HFF-Myc (cell line): ENCODE measurements at places on chromosomes 13 and 19.

DNA sequence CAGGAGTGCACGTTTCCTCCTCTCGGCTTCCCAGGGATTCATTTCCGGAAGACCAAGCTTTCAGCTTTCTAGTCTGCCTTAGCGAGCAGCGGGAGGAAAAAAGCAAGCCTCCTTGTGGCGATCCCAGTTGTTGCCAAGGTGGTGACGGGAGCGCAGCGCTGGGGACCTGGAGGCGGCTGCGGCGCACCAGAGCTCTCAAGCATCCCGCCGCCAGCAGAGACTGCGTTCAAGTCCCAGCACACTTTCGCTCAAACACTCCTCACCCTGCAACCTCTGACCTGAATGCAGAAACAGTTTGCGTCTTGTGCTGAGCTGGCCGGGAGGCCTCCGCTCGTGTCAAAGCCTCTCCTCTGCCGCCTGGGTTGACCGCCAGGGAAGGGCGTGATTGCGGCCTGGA lies 4.9 kb downstream of the GSX1 start:
- no peak for DNase-seq

- DNase-seq = no peak
These were observed 8.6 kb downstream of the C19orf25 start for GRCh38 chr19:1470305-1471009.

DNA sequence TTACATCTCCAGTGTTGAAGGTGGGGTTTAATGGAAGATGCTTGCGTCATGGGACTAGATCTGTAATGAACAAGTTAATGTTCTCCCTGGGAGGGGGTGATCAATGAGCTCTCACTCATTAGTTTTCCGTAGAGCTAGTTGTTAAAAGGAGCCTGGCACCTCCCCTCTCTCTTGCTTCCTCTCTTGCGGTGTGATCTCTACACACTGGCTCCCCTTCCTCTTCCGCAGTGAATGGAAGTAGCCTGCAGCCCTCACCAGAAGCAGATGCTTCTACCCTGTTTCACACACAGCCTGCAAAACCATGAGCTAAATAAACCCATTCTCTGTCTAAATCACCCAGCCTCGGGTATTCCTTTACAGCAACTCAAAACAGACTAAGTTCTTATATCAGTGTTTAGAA lies 318.8 kb downstream of the SLITRK1 start:
- DNase-seq = no peak

DNA sequence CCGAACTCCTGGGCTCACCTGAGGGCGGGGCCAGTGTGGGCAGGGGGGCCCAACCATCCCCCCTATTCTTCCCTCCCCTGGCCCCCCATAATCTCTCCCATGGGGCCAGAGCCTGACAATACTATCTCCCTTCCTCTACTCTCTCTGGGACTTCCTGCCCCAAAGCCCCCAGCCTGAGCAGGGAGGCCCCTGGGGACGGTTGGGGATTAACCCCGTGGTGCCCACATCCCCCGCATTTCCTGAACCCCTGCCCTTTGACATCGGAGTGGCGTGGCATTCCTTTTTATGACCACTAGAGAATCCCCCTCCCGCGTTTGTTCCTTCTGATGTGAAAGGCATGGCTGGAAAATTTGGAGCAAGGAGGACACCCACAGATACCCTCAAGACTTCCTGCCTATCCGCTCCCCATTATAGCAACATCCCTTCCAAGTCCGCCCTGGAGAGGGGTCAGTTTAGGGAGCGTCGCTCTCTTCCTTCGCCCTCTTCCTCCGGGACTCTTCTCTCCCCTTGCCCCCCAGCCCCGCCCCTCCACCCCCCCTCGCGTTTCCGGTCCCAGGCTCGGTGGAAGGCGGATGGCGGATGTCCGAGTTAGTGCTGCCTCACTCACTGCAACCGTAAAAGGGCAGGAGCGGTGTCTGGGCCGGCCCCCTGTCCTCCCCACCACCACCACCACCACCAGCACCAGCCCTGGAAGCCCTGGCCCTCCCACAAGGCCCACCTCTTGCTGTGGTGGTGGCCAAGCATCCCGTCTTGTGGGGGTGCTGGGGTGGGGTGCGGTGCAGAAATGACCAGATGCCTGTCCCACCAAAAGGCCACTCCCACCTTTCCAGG lies 1.8 kb downstream of the VASP start:
- no peak for DNase-seq

- DNase-seq = no peak
These were observed 1037.9 kb downstream of the EFNB2 start for GRCh38 chr13:105497597-105497996.

- no peak for DNase-seq
These were observed 9.3 kb downstream of the POU2F2 start for GRCh38 chr19:42122691-42123607.
